M059J (cell line): ENCODE measurements at places on chromosomes 1 and 21. TPM values are rescaled to one million over a fixed set of nuclear protein-coding genes. Genes with fewer than 3 reads are reported as not detected.

The HES2 gene
- total RNA-seq: 0.47 and 1.0 TPM in 2 replicates

- peak; percentile 94 for DNase-seq
Observed at GRCh38 chr1:200738327-200738948, at the start of gene CAMSAP2. Gene CAMSAP2 (plus strand): TSS chr1:200738893. CDS start chr1:200739828, 935 bp downstream.

DNA sequence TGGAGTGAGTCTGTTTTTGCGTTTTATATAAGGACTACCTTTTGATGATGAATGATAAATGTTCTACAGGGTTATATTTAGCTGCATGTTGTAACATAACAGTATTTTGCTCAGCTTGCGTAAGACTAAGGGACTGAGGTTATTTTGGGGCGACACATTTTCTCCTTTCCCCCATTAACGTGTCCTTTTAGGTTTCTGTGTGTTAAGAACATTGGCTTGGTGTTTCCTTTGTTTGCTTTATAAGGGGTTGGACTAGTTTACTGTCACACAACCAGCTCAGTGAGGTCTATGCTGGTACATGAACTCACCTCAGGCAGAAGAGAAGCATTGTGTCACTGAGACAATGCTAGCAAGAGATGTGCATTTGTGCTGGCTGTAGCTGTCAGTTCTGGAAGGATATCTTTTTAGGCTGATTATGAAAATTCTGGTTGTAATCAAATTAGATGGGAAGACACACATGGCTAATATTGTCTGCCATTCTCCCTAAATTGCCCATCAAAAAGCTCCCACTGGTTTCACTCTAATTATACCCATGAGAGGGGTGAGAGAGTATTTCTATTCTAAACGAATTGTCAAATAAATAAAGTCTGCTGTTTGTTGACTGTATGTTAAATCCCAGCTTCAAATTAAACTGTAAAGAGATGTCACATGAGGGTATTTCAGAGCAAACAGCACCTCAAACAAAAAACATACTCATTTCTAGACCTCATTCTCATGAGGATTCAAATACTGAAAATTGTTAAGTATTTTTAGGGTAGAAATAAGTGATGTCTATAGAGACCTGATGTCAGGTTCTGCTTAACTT is 62.6 kb downstream of the CDC14A start:
- DNase-seq: no peak

GRCh38 chr1:2805801-2806430 is 4.4 kb upstream of the TTC34 start:
- no peak for DNase-seq

DNA sequence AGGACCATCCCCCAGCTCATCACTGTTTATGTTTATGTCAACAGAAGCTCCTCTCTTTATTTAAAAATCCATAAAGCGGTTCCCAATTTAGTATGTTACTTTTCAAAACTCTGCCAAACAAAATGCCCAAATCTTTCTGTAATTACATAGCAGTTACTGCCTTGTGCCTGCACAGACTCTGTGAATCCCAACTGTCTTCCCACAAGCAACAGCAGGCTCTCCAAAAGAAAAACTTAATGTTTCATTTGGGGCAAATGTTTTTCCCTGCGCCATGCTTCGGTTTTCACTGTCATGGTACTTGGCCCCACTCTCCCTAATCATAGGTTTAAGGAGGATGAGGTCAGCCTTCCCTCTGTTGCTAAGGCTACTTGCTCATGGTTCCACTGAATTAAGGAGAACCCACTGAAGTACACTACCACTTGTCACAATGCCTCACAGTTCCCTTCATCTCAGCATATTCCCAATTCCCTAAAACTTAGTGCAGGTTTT is 4.6 kb downstream of the COLGALT2 start:
- DNase-seq: no peak

- no peak for DNase-seq
Observed at GRCh38 chr1:244297616-244298015, 154.1 kb downstream of the ADSS2 start.

DNA sequence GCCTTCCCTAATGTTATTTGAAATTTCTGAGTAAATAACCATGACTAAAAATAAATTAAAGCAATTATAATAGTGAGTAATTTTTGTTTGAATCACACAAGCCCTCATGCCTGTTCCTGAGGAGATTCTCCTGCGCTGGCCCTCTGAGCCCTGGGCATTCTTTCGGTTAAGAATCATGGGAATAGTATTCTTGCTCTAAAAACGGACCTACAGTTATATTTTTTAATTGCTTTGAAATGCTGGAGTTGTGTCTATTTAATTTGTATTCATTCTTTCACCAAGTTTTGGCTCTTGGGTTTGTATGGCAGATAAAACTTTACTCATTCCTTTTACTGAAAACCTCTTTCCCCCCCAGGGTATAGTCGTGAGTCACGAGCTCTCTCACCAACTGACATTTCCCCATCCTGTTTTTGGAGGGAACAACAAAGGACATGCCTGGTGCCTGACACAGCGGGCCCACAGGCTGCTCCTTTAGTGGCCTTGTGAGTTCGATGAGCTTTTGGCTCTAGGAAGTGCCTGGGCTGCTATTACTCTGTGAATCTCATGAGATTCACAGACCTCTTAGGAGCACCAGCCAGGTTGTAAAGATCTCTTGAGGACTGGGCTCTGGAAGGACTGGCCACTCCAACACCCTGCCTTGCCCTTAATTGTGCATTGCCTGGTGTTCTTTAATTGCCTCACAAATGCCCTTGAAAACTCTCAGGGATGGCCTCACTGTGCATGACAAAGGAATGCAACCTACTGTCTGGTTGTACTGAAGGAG is 58.6 kb downstream of the DDR2 start:
- peak; percentile 100 for DNase-seq

- DNase-seq: peak; percentile 2
Observed at GRCh38 chr1:101587741-101588140, 350.9 kb downstream of the S1PR1 start.
